Stimulated activated CD8-positive, alpha-beta memory T cell treated with anti-CD3 and anti-CD28 coated beads, Interleukin-12 subunit alpha, Interleukin-12 subunit beta, amount 100 ng/mL, for 4 hours (primary cell): ENCODE measurements at places on chromosomes 3 and 15.

DNA sequence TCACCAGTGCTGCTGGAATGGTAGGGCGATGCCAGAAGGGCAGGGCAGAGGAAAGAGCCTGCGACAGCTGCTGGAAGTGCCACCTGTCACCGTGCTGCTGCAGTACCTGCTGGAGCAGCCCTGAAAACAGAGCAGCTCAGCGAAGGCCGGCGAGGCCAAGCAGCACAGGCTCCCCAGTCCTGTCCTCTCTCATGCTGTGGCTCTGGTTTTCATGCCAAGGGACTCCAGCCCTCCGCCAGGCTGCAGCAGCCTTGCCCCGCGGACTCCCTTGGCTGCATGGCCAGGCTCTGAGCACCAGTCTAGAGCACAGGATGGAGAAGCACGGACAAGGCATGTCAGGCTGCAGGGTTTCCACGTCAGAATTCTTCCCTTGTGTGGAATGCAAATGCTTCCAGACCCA lies 43.9 kb downstream of the ADCY5 start:
- no peak for DNase-seq

DNA sequence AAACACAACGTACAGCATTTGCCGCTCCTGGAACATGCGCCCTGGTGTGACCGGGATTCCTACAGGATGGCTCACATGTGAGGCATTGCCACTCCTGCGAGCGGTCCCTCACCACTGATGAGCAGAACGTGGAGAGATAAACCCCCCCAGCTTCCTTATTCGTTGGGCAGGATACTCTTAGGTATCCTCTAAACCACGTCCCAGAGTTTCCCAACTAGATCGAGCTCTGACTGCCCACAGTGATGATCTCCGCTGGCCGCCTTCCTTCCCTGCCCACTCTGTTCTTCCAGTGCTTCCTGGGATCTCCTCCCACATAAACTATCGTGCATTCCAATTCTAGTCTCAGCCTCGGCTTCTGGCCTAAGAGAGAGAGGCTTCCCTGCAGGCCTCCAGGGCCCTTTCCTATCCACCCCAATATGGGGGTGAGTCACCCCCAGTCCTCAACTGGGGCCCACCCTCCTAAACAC lies 91.8 kb downstream of the TOP2B start:
- DNase-seq = no peak

- DNase-seq = no peak
Observed at GRCh38 chr15:89052474-89052873, 35.8 kb upstream of the ABHD2 start.

DNA sequence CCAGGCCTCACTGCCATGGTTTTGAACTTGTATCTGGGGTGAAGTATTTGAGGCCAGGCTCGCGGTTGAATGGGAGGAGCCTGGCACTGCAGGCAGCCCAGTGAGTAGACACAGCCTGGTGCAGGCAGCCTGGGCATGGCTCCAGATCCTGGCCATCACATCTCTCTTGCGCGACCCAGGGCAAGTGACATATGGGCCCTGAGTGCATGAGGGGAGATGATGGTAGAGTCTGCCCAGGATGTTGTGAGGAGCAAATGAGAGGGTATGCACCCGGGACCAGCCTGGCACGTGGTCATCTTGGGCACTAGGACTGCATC lies 103.5 kb downstream of the TBC1D2B start:
- no peak for DNase-seq

- DNase-seq = no peak
Observed at GRCh38 chr3:191294291-191294690, 34.9 kb upstream of the CCDC50 start.

- DNase-seq = peak; percentile 83
Observed at GRCh38 chr3:49539659-49540560, 14.4 kb upstream of the BSN start.

DNA sequence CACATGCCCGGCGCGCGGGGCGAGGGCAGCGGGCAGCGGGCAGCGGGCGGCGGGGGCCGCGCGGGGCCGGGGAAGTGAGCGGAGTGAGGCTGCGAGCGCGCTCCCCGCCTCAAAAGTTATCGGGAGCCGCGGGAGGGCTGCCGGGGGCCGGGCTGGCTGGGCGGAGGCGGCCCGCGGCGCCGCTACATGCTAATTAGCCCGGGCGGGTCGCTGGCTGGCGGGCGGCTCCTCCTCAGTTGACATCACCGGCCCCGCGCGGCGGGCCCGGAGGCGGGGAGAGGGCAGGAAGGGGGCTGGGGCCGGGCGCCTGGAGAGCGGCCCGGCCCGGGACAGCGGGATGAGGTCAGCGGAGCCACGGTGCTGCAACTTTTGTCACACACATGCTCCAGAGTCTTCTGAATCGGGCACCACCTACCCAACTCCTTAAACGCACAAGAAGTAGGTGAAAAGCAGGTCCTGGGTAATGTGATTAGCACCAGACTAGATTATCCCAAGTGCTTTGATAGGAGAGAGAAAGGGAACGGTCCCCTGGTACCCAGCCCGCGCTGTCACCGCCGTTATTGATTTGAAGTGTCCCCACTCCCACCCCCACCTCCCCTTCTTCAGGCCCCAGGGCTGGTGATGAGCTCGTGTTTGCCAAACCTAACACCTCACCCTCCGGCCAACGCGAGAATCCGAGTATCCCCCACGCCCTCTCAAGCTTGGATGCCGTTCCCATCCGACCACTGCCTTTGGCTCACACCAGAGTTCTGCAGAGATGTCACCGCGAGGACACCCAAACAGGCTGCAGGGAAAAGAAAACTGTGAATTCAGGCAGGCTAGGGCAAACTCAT lies at the start of gene HEG1:
TSS of gene HEG1 (minus strand) at position 85 of the 833 bp plus-strand sequence. CDS start 107 bp downstream, outside the sequence.
- peak; percentile 74 for DNase-seq

GRCh38 chr3:143139762-143140161 lies 20.2 kb downstream of the CHST2 start:
- DNase-seq = no peak

DNA sequence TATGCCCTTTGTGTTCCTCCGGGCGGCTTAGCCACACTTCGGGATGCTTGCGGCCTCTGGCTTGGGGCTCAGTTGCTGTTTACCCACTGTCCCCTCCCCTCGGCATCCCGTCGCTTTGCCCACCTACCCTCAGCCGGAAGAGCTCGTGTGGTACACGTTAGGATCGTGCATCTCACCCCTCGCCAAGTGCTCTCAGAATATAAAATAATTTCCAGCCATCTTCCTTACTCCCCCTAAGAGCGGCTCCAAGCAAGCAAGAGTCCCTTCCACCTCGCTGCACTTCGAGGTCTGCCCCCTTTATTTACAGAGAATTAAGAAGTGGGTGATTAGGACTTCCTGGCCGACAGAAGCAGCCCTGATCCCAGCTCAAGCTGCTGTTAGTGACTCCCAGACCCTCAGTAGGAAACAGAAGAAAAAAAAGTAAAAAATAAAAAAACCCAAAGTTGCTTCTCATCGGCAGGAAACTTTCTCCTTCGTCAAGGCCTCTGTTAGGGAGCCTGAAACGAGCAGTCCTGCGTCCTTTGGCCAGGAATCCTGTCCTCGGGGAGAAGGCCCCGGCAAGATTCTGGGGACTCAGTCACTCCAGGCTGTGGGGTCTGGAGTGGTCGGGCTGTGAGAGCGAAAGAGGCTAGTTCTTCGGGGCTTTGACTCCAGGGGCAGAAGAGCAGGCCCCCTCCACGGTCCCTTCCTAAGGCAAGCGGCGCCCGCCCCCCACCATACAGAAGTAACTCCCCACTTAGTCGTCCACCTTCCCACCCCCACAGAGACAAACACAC lies 3.0 kb downstream of the MEIS2 start:
- DNase-seq = no peak

- DNase-seq = no peak
Observed at GRCh38 chr3:77816366-77816765, 776.5 kb downstream of the ROBO2 start.

DNA sequence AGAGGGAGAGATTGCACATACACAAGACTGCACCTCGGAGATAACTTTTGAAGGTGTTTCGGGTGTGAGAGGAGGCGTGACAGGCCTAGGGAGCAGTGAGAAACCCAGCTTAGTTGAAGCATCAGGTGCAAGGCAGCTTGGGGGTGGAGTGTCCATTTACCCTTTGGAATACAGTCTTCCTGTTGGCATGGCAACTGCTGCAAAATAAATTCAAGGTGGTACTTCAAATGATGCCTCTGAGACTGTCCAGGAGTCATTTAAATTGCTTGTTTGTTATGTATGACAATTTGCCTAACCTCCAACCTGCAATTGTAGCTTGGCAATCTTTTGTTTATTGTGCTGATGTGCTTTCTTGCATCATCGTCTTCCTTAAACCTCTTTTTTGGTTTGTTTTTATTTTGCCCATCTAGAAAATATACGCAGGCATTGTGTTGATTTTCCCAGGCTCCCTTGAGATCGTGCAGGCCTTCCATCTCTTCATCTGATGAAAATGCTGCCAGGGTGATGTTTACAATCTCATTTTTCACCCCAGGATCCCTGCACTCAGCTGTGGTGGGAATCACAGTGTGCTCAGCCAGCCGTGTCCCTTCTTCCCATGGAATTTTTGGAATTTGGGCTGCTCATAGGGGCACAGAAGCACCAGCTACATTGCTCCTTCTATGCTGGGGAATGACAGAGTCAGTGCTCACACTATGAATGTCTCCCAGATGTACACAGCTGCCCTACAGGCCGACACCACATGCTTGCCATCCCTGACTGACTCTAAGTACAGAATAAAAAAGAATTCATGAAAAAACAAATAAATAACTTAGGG lies 583.1 kb upstream of the CFAP20DC start:
- no peak for DNase-seq

- DNase-seq = no peak
Observed at GRCh38 chr3:131396170-131396569, 14.6 kb downstream of the NUDT16 start.

GRCh38 chr3:195198426-195199346 lies 72.3 kb downstream of the XXYLT1 start:
- no peak for DNase-seq

GRCh38 chr15:96374499-96374898 lies 44.0 kb downstream of the NR2F2 start:
- no peak for DNase-seq

- no peak for DNase-seq
Observed at GRCh38 chr3:146491303-146491702, 21.9 kb upstream of the PLSCR2 start.

- DNase-seq = no peak
Observed at GRCh38 chr15:73936588-73937290, 10.5 kb downstream of the LOXL1 start.

GRCh38 chr3:195768414-195768813 lies 43.3 kb downstream of the MUC4 start:
- no peak for DNase-seq

DNA sequence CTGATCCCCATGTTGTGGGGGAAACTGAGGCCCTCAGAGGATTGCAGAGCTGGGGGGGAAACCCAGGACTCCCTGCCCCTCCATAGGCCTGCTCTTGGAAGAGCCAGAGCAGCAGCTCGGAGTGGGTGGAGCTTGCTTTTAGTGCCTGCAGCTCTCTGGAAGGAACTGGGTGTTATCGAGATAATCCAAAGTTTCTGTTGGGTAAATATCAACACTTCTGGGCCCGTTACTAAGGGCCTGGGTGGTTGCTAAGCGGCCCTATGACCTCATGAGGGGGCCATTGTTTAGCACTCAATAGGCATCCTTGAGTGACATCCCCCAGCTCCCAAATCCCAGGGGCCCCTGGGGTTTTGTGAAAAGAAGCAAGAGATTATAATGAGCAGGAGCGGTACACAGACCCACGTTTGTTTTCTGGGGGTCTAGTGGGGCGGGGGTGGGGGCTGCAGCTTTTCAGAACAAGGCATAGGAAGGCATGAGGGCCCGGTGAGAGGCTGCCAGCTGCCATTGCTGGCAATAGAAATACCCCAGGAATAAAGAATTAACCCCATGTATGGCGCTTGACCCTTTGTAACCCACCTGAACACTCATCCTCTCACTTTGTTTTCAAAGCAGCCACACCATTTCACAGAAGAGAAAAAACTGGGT lies 48.3 kb upstream of the ATP2B2 start:
- no peak for DNase-seq

- DNase-seq = no peak
Observed at GRCh38 chr15:47944637-47945288, 176.0 kb upstream of the SLC24A5 start.

DNA sequence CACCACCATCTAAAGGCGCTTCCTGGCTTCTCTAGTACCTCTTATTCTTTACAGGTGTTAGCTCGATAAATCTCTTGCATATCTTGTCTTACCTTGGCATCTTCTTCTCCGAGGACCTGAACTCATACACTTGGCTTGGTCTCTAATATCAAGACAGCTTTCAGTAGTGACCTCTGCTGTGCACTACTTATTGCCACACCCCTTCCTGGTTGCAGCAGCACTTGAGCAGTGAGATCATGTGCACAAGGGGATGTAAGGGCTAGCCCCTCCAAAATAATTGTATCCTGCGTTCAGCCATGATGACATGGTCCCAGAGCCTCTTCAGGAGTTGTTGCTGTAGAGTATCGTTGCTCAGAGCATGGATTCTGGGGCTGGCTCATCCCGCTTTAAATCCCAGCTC lies 1.3 kb upstream of the PLA1A start:
- no peak for DNase-seq

DNA sequence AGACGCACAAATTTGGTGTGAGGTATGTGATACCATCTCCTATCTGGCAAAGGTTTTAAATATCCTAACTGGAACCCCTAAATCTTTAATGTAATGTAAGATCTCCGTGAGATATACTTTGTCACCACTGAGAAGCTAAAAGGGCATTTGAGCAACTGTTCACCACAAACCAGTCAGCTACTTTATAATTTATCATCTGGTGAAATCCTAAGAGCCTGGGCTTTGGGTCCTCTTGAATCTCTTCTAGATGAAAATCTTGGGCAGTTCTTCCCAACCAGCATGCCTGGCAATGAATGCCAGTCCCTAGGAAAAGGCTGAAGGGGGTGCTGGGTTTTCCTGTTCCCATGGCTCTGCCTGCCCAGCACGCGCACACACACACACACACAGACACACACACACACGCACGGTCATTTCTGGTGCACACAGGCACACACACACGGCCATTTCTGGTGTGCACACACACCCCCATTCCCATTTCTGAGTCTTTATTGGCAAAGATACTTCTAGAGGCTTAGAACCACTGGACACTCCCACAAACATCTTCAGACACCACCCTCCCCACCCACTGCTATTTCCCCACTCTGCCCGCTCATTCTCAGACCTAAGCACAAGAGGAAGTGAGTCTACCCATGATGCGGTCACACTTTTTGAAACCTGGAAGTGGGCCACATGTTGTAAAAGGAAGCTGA lies 72.6 kb downstream of the MYO1E start:
- DNase-seq = peak; percentile 54
